ENCODE measurements at places on chromosomes 13 and 19.

DNA sequence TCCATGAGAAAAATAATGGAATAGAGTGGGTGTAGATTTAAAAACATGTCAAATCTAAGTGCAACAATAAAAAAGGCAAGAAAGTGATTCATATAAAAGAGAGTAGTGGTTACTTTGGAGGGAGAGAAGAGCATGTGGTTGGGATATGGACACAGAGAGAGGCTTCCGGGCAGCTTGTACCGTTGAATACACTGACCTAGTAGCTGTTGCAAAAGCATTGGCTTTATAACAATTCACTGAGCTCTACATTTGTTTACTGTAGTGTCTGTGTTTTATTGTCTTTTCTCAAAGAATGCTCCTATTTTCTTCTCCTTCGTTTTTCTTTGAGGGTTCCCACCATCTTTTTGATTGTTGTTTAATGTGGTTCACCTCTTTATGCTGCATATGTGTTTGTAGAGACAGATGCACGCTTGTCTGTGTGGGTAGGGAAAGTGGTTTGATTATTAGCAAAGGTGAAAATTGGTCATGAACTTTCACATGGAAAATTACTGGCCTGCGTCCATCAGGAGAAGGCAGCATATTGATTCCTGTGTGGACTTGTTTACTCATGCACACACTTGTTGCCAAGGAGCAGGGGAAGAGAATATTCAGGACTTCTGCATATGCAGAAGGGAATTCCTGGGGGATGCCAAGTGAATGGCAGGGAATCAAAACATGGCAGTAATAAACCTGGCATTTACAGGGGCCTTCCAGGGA, 29.9 kb upstream of the IRS2 start:
- DNase-seq: no peak

DNA sequence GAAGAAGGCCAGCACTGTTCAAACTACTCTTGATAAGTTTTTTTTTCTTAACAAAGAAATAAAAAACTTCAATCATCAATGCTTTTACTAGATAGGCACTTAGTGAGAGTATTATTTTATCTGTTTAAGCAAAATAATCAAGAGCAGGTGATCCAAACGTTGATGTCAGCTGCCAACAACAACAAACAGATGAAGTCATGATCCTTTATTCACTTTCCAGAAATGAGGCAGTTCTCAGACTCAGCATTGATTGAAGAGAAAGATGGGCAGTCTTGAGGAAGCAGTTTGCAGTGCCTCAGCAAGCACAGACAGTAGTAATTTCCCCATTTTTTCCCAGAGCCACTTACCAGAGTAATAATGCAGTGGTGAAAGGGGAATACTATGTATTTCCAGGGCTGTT, 38.4 kb upstream of the CSNK1A1L start:
- no peak for DNase-seq

DNA sequence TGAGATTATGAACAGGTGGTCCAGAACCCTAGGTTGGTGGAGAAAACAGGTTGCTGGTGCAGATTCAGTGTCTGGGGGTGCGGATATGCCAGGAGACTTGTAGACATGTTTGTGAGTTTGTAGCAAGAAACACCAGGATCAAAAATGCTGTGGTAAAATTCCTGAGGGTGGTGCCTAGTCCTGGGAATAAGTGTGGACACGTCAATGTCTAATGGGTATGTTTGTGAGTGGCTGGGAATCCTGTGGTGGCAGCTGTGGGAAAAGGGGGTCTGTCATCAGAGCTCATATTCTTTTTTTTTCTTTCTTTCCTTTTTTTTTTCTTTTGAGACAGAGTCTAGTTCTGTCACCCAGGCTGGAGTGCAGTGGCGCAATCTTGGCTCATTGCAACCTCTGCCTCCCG, 7.2 kb downstream of the ZNF708 start:
- no peak for DNase-seq

GRCh38 chr13:91097269-91097668, 250.2 kb upstream of the MIR17HG start:
- no peak for DNase-seq

GRCh38 chr19:9834307-9834725, 802 bp upstream of the PIN1 start:
- no peak for DNase-seq

GRCh38 chr13:40749327-40749726, 21.7 kb downstream of the MRPS31 start:
- DNase-seq: no peak

GRCh38 chr19:45863840-45864628, at the start of gene FOXA3:
TSS of gene FOXA3 (plus strand) at chr19:45864326. CDS start at chr19:45864457, 131 bp downstream.
- DNase-seq: peak; percentile 51

DNA sequence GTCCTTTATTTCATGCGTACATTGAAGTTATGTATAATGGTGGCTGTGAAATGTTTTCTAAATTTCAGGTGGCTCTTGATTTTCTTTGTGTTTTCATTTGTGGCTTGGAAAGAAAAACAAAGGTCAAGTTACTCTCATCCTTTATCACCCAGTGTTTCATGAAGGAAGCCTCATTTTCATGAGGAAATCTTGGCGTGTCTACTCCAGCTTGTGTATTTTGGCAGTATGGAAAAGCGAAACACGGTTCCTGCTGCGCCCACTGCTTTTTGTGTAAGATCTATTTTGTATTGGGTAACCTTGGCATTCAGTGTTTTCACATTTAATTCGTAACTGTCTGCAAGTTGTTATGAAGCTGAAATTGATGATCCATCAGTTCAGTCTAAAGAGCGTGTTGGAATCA, 147.0 kb upstream of the RNF113B start:
- DNase-seq: no peak

- no peak for DNase-seq
These were observed 132.1 kb downstream of the ATP8A2 start for GRCh38 chr13:25503856-25504255.

GRCh38 chr13:100728201-100728600, 53.6 kb upstream of the TMTC4 start:
- DNase-seq: no peak

All from stimulated activated CD4-positive, alpha-beta T cell treated with anti-CD3 and anti-CD28 coated beads, Interleukin-12 subunit alpha, Interleukin-12 subunit beta, amount 100 ng/mL, for 4 hours (primary cell).